Left lobe of liver (tissue), 2 donors: ENCODE measurements at places on chromosomes 16 and 17. TPM values are rescaled to one million over a fixed set of nuclear protein-coding genes. Genes with fewer than 3 reads are reported as not detected.

GRCh38 chr16:31025339-31025738, 8.0 kb upstream of the STX4 start:
- no peak for DNase-seq

- no peak for DNase-seq
These were observed 14.2 kb downstream of the RNF112 start for GRCh38 chr17:19424934-19425868.

GRAP gene
- 4.0 TPM for total RNA-seq

TPSG1 gene
- total RNA-seq, result 0.15 TPM

TPSD1 gene
- not detected for total RNA-seq
